ENCODE measurements at places on chromosomes 16 and 17.

DNA sequence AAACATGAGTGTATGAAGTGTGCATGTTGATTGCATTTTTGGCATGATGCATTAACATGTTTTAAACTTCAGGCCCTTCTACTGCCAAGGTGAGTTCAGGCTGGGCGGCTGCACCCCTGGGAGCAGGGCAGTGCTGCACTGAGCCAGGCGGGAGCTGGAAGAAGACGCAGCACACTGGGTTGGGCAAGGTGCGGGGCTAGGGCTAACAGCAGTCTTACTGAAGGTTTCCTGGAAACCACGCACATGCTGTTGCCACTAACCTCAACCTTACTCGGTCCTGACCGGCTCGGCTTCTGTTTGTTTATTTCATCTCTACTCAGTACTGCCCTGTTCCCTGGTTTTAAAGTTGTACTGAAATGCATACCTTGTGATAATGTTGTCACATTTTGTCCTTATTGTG lies 61.0 kb downstream of the MAP2K4 start:
- no peak for DNase-seq

- no peak for DNase-seq
These were observed 188.2 kb upstream of the HSBP1 start for GRCh38 chr16:83619381-83620150.

DNA sequence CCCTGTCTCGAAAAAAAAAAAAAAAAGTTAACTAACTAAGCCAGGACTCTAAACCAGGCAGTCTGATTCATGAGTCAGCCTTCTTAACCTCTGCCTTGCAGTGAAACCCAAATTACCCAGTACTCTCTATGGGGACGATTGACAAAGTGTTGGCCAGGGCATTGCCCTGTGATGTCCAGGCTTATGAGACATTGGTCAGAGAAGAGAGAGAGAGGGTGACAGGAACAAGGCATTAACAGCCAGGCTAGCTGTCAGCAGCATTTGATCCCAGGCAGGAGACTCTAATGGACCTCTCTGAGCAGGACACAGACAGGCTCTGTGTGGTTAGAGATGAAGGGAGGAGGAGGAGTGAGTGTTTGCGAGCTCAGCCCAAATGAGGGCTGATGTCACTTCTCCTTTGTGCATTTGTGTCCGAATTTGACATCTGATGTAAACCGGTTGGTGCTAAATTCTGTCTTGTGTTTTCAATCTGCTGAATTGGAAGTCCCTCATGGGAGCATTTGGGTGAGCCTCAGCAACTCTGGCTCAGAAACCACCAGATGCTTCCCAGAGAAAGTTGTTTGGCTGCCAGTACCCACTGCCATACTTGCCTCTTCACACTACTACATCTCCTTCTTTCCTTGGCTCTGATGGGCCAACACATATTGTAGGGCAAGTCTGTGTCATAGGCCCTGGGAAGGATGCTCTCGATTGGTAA lies 4.3 kb upstream of the MYL4 start:
- DNase-seq: no peak

DNA sequence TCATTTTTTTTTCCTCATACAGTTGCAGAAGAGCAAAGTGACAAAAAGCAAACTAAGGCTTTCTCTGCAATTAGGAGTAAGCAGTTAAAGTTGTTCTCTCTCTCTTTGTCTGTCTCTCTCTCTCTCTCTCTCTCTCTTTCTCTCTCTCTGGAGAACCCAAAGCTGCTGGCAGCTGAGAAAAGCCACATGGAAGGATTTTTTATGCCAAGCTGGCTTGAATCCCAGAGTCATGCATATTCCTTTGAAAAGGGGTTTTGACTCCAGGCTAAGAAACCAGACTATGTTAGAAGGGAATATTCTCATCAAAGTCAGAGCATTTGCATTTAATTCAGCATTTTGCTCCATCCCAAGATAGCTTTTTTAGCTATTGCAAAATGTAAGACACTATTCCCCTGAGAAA lies 1114.2 kb upstream of the GOT2 start:
- no peak for DNase-seq

DNA sequence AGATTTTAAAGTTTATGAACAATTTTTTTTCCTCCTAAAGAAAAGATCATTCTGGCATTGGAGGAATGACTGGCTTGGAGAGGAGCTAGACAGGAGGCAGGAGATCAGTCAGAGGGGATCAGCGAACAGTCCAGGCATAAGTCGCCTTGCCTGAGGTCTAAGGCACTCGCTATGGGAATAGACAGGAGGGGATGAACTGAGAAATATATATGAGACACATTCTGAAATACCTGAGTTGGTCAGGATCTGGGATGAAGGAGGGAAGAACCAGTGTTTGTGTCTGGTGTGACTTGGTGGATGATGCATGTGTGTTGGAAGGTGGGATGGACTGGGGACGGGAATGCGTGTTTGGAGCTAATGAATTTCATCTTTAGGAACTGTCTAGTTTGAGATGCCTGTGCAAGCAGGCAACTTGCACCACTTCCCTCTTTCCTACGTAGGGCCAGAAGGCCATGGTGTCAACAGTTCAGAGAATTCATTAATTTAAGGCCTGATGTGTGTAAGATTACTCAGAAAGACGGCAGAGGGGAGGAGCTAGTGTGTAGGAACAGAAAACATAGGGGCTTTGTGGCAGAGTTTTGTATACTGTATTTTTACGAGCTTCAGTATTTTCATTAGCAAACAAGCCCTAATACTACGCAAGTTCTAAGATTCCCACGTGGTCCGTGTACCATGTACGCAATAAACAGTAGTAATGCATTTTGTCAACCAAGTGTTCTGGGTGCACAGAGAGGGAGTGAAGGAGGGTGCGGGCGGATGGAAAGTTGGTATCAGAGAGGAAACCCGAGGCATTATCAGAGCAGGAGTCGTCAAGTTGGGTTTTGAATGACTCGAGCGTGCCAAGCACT lies 825 bp downstream of the HEATR6 start:
- no peak for DNase-seq

DNA sequence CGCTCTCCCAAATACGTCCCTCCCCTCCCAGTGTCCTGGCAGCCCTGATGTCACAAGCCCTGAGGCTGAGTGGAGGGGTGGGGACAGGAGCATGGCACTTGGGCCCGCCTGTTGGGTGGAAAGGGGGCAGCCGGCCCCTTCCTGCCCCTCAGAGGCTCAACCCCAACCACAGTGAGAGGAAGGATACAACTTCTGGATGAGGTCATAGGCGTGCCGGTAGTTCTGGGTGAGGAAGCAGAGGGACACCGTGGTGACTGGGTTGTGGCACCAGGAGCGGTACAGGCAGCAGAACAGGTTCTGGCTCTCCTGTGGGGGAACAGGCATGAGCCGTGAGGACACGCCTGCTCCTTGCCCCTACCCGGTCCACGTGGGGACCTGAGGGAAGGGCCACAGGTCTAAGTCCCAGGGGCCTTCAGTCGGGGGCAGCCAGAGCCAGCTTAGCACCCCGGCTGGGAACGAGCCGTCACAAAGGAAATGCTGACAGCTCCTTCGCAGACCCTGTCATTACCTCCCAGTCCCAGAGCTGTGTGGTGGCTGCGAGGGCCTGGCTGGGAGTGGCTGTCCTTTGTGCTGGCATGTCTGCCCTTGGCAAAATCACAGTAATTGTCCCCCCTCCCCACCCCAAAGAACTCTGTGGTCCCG lies 11.2 kb upstream of the MTSS2 start:
- DNase-seq: no peak

DNA sequence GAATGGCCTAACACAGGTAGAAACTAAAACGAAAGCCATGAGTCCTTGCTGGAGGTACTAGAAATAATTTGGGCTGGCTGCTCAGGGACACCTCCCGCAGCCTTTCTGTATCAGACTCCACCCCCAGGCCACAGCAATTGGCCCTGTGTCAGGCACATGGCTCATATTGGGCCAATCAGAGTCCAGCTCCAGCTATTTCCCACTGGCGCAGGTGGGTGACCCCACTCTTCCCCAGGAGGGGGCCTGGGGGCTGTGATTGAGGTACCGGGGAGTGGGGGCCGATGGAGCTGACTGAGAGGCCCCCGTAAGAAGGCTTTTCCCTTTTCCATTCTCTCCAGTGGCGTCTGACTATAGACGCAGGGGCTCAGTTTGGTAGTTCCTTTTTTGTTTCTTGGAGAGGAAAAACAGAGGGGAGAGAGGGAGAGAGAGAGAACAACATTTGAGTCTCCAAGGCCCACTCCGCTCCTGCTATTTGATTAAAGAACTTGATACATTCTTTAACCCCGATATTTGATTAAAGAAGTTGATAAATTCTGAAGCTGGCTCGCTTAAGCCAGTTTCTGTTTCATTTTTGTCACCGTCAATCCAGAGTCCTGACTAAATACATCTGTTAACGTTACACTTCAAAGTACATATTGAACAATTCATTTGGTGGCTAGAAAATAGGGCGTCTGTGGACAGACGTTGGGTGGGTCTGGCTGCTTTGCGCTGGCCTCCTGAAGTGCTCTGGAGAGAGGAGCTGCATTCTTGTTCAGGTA lies 26.3 kb downstream of the FOXL1 start:
- DNase-seq: no peak

DNA sequence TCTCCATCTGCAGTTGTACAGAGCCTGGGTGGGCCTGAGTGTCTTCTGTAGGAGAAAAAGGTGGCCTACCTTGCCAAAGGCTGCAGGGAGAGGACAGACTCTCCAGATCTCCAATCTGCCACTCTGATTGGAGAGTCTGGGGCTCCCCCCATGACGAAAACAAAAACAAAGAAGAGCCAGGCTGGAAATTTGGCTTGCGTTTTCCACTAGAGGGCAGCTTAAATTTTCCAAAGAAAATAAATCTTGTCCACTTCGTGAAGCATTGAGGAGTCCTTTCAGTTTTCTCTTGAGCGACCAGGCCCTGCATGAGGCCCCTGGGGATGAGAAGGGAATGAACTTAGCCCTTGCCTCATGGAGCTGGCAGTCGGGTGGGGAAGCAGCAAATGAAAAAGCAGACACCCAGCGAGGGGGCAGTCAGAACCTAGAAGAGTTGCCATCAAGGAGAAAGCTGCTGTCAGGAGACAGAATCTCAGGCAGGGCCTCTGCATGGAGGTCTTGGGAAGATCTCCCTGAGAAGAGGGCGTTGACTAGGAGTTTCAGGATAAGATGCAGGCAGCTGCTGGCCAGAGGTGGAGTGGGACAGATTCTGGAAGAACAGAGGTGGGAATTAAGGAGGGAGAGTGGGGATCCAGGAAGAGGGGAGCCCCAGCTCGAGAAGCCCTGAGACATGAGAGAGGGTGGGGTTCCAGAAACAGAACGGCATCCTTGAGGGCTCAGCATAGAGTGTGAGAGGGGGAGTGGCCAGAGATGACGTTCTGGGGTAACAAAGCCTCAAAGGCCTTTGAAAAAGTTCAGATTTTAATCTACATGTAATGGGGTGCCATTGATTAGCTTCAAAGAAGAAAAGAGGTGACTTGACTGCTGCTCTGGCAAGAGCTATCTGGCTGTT lies 8.4 kb upstream of the SHCBP1 start:
- peak; percentile 61 for DNase-seq

DNA sequence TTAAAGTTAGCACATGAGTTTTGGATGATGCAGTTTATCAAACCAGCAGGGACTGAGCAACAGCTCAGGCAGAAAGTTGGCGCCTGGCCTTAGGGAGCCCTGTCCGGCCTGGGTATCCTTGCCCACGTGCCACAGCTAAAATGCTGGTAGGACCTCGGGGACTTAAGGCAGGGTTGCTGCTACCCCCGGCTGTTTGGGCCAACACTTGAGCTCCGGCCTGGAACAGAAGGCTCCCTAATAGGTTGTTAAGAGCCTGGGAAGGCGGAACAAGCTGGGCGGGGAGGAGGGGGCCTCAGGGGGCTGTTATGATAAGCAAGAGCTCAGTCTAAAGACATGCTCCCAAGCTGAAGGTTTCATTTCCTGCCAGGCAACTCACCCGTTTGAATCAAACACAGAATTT lies 39.7 kb downstream of the CUEDC1 start:
- no peak for DNase-seq

DNA sequence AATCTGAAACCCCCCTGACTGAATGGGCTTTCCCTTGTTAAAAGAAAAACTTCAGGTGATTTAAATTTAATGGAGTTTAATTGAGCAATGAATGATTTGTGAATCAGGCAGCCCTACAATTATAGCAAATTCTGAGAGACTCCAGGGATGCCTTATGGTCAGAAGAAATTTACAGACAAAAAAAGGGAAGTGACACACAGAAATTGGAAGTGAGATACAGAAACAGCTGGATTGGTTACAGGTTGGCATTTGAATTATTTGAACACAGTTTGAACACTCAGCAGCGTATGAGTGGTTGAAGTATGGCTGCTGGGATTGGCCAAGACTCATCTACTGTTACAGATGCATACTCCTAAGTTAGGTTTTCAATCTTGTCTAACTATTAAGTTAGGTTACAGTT lies 19.0 kb upstream of the CPHXL start:
- no peak for DNase-seq

DNA sequence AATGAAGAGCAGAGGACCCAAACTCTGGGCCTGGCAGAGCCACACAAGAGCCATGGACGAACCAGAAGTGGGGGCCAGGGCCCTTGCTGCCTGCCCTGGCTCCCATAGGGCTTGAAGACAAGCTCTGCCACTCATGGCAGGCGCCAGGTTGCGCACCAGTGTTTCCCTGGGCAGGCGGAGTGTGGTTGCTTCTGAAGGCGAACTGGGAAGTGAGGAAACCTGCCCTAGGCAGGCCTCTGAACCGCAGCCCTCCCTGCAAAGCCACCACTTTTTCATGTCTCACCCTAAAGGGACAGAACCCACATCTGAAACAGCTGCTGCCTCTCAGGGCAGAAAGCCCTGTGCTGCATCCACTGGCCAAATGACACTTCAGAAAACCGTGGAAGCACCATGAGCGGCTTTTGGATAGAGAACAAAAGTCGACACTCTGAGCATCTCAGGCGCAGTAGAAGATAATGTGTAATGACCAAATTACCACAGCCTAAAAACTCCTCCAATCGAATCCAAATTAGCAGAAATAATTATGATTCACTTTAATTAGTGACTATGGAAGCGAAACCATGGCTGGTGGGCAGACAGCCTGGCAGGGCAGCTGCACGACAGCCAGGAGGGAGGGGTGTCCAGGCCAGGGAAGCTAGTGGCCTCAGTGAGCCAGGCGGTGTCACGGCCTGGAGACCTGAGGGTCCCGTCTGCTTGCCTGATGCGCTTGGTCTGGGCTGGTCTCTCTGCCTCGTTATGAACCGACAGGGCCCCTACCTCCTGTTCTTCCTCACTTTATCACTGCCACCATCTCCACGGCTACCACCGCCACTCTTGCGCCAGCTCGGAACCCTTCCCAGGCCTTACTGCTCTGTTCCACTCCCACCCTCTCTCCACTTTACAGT lies 59.1 kb downstream of the PRMT7 start:
- no peak for DNase-seq

GRCh38 chr16:53886482-53887378 lies 182.8 kb downstream of the FTO start:
- no peak for DNase-seq

- DNase-seq: no peak
These were observed 68.0 kb upstream of the DOC2B start for GRCh38 chr17:249236-249993.

GRCh38 chr16:22861580-22861979 lies 47.6 kb downstream of the HS3ST2 start:
- DNase-seq: no peak
